ENCODE measurements at places on chromosomes 7 and 10. TPM values are rescaled to one million over a fixed set of nuclear protein-coding genes. Genes with fewer than 3 reads are reported as not detected.

RPEL1 gene
- total RNA-seq, result not detected

SLIT1 gene
- 0.24 TPM for total RNA-seq

DNA sequence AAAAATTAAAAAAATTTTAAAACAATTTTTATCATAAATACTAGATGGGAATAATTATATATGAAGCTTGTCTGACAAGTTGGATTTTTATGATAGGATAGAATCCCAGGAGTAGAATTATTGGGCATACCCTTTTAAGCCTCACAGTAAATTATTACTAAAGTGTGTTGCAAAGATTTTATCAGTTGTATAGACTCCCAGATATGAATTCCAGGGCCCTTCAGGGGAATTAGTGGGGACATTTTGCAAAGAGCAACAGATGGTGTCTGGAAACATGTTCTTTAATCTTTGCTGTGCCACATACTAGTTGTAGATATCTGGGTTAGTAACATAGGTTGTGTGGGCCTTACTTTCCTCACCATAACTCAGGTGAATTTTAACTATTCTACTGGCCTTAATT lies 28.7 kb downstream of the ZEB1 start:
- no peak for DNase-seq

PRF1 gene
- total RNA-seq, result 0.96 TPM

POM121 gene
- total RNA-seq, result 34.8 TPM

GRCh38 chr10:103491729-103492364 lies 1.7 kb upstream of the NEURL1 start:
- DNase-seq, result no peak

GRCh38 chr10:78997635-78998618 lies 70.8 kb upstream of the ZMIZ1 start:
- DNase-seq, result no peak

DNA sequence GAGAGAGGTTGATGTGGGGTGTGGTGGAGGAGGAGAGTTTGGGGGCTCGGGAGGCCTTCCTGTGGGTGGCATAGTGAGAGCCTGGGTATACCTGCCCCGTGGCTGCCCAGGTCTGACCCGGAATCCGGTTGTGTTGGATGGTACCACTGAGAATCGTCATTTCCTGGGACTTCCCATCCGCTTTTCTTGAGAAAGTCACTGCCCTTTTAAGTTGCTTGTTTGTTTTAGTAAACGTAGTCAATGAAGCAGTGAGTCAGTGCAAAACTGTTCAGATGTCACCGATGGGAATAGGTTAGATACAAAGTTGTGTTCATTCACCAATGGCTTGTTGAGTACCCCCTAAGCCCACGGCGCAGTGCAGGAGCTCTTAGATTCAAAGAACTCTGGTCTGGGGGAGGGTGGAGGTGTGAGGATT lies 285.8 kb downstream of the CAMK1D start:
- DNase-seq, result no peak
